Stimulated activated CD4-positive, alpha-beta T cell treated with anti-CD3 and anti-CD28 coated beads, Interleukin-1b, Interleukin-23, amount 100 ng/mL, for 1 hour (primary cell): ENCODE measurements at places on chromosomes 16 and 17.

DNA sequence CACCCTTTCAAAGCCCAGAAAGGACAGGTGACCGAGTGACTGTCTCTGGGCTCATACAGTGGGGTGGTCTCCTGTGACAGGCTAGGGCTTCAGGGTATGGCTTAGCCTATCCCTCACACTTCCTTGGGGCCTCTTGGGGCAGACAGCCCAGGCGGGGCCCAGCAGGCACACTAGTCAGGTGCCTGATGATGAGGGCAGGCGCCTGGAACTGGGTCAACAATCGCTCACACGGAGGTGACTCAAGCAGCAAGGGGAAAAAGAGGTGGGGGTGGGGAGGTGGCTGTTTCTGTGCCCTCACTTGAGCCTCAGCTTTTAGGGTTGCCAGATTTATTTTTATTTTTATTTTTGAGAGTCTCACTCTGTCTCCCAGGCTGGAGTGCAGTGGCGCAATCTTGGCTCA is 6.4 kb upstream of the GRN start:
- no peak for DNase-seq

DNA sequence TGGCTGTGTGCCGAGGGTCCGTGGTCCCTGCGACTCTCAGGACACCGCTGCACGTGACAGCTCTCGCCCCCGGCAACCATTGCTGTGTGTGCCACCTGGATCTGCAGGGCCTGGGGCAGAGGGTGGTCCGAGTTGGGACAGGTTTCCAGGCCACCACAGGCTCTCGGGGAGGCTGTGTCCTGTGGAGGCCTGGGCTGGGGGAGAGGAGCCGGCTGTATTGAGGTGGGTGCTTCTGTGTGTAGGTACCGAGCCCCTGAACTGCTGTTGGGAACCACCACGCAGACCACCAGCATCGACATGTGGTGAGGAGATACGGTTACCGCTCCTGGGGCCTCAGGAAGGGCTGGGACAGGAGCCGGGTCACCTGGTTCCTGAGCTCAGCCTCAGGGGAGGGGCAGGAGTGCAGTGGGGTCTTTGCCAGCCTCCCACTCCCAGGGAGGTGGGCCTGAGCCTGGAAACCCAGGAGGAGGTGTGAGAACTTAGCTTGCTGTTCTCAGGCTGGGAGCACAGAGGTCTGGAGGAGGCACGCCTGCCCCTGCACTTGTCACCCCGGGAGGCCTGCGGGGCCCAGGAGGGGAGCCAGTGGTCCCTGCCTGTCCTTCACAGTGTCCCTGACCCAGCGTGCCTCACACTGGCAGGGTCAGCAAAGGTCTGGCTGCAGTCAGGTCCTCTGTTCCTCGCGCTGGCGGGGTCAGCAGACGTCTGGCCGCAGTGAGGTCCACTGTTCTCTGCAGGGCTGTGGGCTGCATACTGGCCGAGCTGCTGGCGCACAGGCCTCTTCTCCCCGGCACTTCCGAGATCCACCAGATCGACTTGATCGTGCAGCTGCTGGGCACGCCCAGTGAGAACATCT is 7.3 kb downstream of the SPATA2L start:
- DNase-seq = no peak

DNA sequence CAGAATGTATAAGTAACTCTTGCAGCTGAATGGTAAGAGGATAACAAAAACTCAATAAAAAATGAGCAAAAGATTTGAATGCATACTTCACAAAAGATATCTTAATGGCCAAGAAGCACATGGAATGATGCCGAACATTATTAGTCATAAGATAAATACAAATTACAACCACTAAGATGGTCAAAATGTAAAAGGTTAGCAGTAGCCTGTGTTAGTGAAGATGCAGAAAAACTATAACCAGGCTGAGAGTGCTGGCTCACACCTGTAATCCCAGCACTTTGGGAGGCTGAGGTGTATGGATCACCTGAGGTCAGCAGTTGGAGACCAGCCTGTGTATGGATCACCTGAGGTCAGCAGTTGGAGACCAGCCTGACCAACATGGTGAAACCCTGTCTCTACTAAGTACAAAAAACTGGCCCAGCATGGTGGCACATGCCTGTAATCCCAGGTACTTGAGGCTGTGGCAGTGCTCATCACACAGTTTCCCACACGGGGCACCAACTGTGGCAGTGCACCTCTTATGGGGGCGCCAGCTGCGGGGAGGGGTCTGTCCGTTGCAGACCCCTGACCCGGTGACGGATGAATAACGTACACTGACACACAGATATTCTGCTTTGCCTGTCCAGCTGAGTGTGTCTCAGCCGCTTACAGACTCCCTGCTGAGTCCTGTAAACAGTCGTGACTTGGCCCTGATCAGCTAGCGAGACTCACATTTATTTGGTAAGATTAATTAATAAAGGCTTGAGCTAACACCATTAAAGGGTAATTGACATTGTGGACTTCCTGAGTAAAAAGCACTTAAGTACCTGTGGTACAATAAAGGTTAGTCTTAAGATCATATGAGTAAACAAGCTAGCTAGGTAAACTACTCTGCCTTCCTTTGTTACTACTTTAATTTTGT is 45.7 kb upstream of the FAM20A start:
- no peak for DNase-seq

DNA sequence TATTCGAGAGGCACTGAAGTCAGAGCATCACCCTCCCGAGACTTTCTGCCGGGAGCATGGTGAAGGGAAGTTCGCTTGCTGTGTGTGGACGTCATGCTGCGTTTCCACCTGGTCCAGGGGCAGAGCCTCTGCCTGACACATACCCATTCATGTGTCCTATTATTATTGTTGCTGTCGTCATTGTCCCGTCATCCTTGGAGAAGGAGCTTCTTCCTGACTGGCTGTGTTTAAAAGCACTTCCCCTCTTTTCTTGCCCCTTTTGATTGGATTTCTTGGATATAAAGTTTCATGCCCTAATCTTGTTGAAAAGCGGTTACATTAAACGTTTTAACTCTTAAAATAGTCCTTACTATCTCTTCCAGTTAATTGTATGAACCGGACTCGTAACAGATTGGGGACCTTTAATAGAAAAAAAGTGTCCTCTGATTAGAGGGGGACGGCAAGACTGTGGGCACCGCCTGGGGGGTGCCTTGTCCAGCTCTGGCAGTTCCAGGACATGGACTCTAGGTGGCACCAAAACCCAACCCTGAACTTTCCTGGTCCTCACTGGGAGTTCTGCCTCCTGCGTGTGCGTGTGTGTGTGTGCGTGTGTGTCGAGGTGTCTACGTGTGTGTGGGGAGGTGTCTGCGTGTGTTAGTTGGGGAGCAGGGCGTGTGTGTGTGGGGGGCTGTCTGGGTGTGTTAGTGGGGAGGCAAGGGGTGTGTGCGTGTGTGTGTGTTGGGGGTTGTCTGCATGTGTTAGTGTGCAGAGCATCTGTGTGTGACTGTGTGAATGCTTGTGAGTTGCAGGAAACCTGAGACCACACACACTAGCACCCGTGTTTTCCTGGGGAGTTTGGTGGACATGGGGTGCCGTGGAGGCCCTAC is 133.3 kb upstream of the CIBAR2 start:
- peak; percentile 17 for DNase-seq
